Naive thymus-derived CD4-positive, alpha-beta T cell (primary cell): ENCODE measurements at places on chromosomes 2 and 18. TPM values are rescaled to one million over a fixed set of nuclear protein-coding genes. Genes with fewer than 3 reads are reported as not detected.

GRCh38 chr2:153100151-153100550 is 378.4 kb downstream of the RPRM start:
- H3K27ac ChIP-seq, result no peak overlapping the region
- DNase-seq, result no peak
- no peaks in the 10 kb centered on the region for H3K27me3 ChIP-seq
- H3K4me1 ChIP-seq, result no peaks in the 10 kb centered on the region

SERPINB2 gene
- 4.8 TPM for total RNA-seq

GRCh38 chr2:33579227-33579626 is 19.9 kb downstream of the FAM98A start:
- no peaks in the 10 kb centered on the region for H3K36me3 ChIP-seq
- no peak overlapping the region for H3K4me3 ChIP-seq
- H3K4me1 ChIP-seq, result peaks cover 5% of the 10 kb centered on the region
- H3K27me3 ChIP-seq, result no peaks in the 10 kb centered on the region
- DNase-seq, result no peak

DNA sequence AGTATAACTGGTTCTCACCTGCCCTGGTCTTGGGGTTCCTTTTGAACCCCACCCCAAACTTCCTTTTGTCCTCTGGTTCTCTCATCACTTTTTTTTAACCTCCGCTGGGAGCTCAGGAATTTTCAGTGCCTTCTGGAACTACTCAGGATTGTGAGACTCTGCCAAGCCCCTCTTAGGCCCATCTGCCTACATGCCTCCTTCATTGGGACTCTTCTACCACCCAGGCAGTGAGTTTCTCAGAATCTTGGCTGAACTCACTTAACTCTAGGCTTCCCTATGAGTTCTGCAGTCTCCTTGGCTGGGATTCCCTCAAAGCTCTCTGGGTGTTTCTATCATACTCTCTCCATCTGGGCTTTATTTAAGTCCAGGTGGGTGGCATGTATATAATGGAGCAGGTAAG is 86.3 kb downstream of the MDH1 start:
- H3K27me3 ChIP-seq, result no peaks in the 10 kb centered on the region
- H3K36me3 ChIP-seq, result no peaks in the 10 kb centered on the region
- H3K4me3 ChIP-seq, result no peak overlapping the region
- peaks cover 5% of the 10 kb centered on the region for H3K4me1 ChIP-seq
- no peak for DNase-seq

DNA sequence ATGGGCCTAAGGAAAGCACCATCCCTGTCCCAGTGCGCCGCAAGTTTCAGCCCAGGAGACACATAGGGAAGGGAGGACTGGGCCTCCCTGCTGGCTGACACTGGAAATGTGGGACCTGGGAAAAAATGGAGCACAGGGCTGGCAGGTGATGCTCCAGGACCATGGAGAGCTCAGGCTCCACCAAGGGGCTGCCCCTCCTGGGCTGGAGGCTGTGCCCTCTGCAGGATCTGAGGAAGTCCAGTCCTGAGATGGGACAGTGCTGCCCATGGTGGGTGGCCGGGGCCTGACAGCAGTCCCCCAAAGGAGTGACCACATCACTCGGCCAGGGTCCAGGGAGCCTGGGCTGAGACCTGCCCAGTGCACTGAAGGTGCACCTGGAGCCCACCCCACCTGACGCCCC is 108.6 kb upstream of the TEKT4 start:
- no peaks in the 10 kb centered on the region for H3K36me3 ChIP-seq
- H3K4me3 ChIP-seq, result no peak overlapping the region
- no peak overlapping the region for H3K27ac ChIP-seq
- no peak for DNase-seq

GRCh38 chr2:8547284-8548064 is 134.4 kb upstream of the ID2 start:
- DNase-seq, result no peak
- H3K4me1 ChIP-seq, result peaks cover 10% of the 10 kb centered on the region
- no peaks in the 10 kb centered on the region for H3K36me3 ChIP-seq
- no peaks in the 10 kb centered on the region for H3K27me3 ChIP-seq
- H3K27ac ChIP-seq, result no peak overlapping the region
